ENCODE measurements at places on chromosomes 5 and 9.

GRCh38 chr9:136951541-136952320, at the start of gene LCN12:
Gene LCN12 (plus strand): TSS chr9:136952273. CDS start chr9:136952328, 55 bp downstream.
- DNase-seq, result no peak

DNA sequence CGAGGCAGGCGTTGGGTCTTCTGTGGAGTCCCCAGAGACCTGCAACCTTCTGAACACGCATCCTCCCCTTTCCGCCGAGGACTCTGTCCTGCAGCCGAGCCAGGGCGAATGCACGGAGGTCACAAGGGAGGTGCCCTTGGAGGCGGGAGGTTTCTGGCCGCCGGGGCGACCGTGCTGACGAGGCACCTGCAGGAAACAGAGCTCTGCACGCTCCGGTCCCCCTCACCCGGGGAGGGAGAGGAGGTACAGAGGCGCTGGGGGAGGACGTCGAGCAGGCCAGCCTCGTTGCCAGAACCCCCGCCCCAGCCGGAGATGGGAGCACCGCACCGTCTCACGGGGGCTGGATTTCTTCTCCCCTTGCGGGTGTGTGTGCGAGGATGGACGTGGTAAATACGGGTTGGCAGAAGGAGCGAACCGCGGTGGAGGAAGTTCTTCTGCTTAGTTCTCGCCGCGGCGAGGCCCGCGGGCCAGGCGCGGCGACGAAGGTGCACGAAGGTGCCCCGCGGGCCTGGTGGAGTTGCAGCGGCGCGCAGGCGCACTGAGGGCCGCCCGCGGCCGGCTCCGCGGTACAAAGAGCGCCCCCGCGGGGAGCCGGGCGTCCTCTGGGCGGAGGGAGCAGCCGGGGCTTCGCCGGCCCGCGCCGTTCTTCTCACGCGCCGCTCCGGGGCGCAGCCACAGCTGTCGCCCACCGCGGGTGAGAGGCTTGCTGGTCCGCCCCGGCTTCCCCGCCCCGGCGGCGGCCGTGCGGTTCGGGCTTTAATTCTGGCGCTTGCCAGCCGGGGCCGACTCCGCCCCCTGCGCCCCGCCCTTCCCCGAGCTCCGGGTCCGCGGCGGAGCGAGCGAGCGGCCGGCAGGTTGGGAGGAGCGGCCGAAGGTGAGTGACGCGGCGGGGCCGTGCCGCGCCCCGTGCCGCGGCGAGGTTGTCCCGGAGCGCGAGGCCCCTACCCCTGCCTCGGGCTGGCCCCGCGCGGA, 289.5 kb downstream of the DOCK8 start:
- DNase-seq, result peak; percentile 50

DNA sequence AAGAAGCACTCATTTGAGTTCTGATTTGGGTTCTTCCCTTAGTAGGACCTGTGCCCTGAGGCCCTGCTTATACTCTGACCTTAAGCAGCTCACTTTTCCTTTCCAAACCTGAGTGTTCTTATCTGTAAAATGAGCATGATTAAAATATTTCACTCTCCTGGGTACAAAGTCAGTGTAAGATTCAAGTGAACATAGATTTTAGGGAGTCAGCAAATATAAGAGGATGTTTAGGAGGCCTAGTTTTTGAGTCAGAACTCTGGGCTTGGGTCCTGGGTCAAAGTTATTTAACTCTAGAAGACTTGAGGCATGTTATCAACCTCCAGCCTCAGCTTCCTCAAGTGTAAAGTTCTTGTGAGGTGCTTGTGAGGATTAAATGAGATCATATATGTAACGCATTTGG, 8.7 kb upstream of the SPARC start:
- no peak for DNase-seq

GRCh38 chr9:115015018-115015635, 84.7 kb upstream of the TNFSF8 start:
- peak; percentile 5 for DNase-seq

- no peak for DNase-seq
These were observed 192.2 kb downstream of the SPOCK1 start for GRCh38 chr5:137306903-137307302.

GRCh38 chr9:135214054-135214640, 126.7 kb downstream of the OLFM1 start:
- no peak for DNase-seq

GRCh38 chr5:177592905-177593304, 902 bp downstream of the TMED9 start:
- no peak for DNase-seq

GRCh38 chr5:16735101-16736060, 118.6 kb upstream of the RETREG1 start:
- peak; percentile 31 for DNase-seq

DNA sequence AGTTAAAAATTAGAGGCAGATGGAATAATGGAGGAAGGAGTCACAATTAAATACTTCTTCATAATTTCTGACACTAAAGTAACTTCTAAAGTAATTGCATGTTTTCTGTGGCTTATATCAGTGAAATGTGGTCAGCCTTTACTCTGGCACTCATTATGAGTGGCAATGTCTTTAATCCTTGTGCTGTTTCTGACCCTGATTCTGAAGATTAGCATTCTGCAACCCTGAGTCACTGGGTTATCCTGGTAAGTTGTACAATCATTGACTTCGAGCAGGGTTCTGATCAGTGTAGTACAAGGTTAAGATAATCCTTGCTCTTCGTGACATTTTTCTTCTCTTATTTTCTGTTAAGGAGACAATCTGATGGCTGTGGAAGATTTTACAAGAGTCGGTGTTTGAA, 379.4 kb upstream of the RORB start:
- no peak for DNase-seq

DNA sequence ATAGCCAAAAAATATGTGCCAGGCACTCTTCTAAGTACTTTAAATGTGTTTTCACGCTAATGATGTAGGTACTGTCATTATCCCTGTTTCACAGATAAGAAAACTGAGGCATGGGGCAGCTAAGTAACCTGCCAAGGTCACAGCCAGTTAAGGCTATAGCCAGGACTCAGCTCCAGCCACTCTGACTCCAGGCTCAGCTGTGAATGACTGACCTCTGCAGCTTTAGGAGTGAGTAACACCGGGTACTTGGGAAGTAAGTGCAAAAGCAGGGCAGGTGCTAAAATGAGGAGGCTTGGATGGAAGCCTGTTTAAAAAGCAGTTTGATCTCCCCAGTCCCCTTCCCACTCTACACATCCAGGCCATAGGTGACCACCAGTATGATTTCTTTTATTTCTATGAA, 10.6 kb upstream of the SHC3 start:
- DNase-seq, result no peak

DNA sequence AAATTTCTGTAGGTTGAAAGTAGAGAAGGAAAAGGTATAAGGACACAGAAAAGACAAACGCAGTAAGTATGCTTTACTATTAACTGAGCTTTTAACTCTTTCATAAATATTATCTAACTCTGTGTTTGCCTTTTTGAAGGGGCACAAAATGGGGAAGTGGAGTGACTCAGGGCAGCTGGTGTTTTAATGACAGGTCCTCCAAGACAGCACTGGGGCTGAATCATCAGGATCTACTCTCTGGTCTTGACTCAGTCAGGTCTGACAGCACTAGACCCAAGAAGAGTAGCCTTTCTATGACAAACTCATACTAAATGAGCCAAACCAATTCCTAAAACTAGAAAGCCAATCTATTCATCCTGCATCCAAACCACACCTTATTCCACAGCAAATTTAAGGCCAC, 102.2 kb downstream of the APTX start:
- no peak for DNase-seq

- DNase-seq, result no peak
These were observed 1.4 kb downstream of the GDA start for GRCh38 chr9:72150661-72151060.

DNA sequence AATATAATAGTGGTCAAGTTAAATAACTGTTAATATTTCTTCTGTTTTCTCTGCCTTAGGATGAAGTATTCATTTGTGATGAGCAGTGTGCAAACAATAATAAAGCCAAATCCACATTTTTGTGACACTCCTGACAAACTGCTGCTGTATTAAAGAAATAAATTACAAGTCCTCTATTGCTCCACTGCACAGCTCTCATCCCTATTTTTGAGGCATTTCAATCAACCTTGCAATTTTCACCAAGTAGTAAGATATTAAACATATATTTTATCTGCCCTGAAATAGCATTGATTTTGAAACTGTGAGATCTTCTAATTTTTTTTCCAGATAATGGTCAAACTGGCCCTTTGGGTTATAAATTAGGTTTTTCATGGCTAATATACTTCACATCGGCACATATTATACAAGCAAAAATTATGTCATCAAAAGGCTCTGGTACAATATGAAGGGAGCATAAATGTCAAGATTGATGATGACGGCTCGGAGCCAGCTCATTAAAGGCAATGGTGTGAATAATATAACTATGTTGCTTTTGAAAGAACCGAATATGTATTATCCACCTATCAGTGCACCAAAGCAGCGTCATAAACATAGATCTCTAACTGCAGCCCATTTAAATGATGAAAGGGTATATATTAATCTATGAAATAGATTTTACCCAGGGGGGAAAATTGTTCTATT, 764.9 kb downstream of the DNAH5 start:
- no peak for DNase-seq

- no peak for DNase-seq
These were observed 9.8 kb upstream of the GPRIN1 start for GRCh38 chr5:176619569-176620332.

GRCh38 chr5:36045895-36046294, 20.8 kb downstream of the UGT3A2 start:
- DNase-seq, result no peak

DNA sequence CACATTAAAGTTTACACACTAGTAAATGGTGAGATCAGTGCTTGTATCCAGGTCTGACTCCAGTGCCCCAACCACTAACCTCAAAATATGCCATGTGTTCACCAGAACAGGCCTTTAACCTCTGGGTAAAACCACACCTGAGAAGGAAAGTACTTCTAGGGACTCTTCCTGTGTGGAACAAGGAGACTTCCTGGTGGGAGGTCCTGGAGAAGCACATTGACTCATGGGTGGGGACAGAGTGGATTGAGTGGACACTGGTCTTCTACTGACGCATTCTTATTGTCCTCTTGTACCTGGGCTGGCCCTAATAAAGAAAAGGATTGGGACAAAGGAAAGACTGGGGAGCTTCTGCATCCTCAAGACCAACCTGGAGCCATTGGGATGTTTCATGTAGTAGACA, 43.4 kb downstream of the ANGPTL2 start:
- no peak for DNase-seq

DNA sequence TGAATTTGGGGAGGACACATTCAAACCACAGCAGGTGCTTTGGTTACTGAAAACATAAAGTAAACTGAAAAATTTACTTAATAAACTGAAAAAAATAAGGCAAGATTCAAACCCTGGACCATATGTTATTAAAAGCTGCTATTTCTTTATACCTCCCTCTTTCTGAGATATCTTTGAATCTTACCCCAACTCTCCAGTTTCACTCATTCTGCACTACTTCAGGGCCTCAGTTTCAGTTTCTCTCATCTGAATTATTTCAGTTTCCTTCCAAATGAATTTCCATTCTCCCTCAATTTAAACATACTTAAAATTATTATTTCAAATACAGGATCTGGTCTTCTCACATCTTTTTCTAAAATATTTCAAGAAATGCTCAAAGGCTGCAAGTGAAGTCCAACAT, 4.9 kb upstream of the OXCT1 start:
- DNase-seq, result no peak

DNA sequence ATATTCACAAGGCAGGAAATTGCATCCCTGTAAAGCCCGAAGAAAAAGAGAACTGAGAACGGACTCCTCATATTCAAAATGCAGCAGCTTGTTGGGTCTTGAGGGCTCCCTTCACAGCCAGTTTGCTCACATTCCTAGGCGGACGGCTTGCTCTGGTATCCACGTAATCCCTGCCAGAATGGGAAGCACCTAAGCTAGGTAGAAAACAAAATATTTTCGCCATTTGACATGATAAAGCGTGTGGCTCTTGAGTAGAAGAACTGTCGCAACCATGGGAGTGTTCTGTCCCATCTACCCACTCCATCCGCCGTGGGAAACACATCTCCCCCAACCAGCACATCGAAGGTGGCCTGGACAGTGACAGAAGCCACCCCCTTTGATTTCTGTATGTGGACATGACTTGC, 183.1 kb downstream of the GAS1 start:
- DNase-seq, result no peak

DNA sequence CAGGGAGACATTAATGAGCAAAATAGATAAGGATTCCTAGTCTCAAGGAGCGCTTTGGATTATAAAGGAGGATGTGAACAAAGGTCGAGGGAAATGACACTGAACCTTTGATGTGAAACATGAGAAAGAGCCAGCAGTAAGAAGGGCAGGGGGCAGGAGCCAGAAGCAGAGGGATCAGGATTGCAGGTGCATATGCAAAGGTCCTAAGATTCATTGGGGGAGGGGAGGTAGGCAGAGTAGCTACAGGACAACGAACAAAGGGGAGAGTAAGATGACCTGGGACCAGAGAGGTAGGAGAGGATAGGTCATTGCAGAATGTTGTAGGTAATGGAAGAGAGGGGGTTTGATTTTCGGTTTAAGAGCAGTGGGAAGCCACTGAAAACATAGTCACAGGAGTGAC, 129.2 kb upstream of the TRPM3 start:
- no peak for DNase-seq

DNA sequence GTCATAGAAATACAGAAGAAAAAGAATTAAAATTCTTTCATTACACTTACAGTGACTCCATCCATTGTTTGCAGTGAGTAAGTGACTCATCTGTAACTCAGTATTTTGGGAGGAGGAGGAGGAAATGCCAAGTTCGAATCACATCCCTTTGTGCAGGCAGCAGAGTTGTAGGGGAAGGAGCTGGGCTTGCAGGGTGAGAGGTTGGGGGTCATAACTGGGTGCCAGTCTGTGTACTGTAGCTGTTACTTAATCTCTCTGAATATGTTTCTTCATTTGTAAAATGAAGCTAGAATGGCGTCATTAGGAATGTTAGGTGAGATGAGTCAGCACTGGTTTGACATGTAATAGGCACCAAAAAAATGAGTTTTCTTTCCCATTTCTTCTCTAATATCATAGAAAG, 235.7 kb upstream of the ADAMTSL1 start:
- DNase-seq, result no peak

DNA sequence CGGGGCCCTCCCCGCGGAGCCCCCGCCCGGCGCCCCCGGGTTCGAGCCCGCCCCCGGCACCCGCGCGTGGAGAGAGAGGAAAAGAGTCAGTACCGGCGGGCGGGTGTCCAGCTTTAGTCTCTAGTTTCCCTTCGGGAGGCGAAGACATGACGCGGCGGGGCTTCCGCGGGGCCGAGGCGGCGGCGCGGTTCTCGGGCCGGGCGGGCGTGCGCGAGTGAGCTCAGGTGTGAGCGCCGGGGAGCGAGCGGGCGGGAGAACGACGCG, 181 bp downstream of the DAP start:
- DNase-seq, result no peak

DNA sequence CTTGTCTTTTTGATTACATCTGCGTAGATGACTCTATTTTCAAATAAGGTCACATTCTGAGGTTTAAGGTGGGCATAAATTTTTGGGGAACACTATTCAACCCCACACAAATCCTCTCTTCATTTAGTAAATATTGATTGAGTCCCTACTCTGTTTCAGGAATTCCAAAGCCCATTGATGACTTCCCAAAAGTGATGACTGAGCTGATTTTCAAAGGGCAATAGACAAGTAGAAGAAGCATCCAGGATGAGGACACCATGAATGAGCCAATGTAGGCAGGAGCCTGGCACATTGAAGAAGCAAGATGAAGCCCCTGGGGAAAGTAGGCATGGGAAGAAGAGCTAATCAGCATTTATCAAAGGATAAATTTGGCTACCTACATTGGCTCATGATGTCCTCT, 35.2 kb downstream of the OR1J1 start:
- no peak for DNase-seq

- peak; percentile 43 for DNase-seq
These were observed 1.3 kb downstream of the GPR150 start for GRCh38 chr5:95620870-95621838.

- no peak for DNase-seq
These were observed 1.1 kb downstream of the FEM1C start for GRCh38 chr5:115543365-115544042.

- DNase-seq, result no peak
These were observed 7.6 kb downstream of the SHROOM1 start for GRCh38 chr5:132822650-132823480.

Measured in NCI-H748 treated with DMSO at 0.1 percent for 48 hours (cell line).